ENCODE measurements at places on chromosomes 7 and 10. TPM values are rescaled to one million over a fixed set of nuclear protein-coding genes. Genes with fewer than 3 reads are reported as not detected.
A peak's percentile ranks its signal among the peaks of the same experiment; 100 is the strongest.

- peak; percentile 83 for DNase-seq
These were observed 17.6 kb upstream of the ORAI2 start for GRCh38 chr7:102415685-102416225.

DNA sequence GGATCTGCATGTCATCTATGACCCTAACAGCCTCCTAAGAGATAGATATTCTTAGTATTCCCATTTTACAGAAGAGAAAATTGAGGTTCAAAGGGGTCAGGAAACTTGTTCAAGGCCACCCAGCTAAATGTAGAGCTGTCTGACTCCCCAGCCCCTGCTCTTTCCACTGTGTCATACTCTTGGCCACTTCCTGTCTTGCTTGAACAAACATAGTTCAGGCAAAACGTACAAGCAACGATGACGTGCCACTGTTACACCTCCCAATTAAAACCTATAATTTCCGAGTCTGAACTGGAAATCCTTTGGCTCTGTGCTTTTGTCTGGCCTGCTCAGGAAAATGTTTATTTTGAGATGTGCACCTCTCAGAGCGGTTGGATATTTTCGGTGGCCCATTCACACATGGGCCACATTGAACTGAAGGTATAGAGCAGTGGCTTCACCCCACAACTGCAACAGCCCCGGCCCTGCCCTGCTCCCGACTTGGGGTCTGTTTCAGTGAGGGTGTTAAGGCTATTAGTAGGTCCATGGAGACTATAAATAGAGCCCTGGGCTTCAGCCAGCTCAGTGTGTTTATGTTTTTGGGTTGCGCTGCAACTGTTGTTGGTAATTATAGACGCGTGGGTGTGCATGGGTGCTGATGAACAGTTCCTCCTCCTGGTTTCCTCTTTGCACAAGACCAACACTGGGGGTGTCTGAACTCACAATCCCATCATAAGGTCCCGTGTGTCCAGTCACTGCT lies 172.3 kb upstream of the ADO start:
- peak; percentile 68 for DNase-seq

- no peak for DNase-seq
These were observed 17.6 kb upstream of the AOAH start for GRCh38 chr7:36741866-36742265.

DNA sequence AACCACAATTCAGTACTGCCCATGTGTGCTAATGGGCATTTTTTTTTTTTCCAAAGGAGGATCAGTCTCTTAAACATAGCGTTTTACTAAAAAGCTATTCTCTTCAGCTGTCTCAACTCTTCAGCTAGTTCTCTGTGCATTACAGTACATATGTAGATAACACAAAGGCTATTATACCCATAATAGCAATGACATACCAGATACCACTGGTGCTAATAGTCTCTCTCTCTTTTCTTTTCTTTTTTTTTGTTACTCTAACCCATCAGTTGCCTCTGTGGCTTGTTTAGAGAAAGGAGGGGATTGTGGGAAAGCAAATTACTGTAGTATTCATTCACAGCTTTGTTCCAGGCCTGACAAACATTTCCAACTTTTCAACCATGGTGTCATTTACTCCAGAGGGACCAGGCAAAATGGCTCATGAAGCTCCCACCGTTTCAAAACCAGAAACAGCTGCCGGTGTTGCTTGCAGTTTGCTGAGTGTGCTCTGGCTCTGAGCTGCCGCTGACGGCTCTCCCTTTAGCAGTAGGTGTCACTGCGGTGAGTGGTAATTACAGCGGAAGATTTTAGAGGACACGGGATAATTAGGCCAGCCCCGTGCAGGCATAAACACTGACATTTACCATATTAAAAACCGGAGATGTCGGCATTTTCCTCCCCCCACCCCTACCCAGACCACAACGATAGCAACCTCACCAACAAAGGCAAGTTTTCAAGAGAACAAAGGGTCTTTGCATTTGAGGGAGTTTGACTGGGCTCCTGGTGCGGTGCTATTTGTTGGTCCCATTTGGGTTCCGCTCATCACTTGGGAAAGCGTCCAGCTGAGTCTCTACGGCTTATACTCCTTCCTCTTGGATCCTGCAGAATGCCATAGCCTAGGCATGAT lies 1005.5 kb downstream of the KCNMA1 start:
- no peak for DNase-seq

GRCh38 chr7:65731562-65732035 lies 141.3 kb upstream of the VKORC1L1 start:
- DNase-seq, result peak; percentile 39

- no peak for DNase-seq
These were observed 31.3 kb downstream of the TMEM270 start for GRCh38 chr7:73892003-73892999.

DNA sequence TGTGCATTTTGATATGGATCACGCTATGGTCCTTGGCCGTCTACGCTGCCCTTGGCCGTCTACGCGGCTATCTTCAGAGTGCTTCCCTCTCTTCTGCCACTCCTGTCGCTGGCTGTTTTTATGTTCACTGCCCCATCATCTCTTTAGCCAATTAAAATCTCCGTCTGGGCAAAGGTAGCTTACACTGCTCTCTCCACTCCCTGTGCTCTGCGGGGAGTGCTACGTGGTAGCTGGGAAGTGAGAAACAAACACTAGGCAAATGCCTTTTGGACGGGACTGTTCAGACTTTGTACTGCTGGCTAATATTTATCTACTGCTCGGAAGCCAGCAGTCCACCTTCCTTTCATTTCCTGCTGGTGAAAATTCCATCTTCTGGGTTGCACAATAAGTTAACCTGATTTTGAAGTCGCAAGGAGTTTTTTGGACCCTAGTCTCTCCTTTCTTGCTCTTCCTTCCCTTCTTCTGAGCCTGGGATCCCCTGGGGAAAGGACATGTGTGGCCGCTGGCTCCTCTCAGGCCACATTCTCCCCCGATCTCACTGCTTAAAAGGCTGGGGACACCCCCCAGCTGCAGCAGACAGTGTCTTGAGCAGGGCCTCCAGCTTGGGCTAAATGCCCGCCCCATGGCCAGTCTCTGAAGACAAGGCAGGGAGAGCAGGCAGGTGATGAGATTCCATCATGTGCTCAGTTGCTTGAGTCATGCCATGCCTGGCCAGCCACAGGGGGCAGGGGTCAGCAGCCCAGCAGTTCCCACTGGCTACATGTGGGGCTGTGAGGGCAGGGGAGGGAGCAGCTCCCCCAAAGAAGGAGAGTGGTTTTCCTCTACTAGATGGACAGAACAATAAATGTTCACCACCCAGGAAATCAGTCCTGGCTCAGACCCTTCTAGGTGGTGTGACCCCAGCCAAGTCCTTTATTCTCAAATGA lies 25.5 kb upstream of the RBM33 start:
- no peak for DNase-seq

GRCh38 chr7:33632840-33633525 lies 272.4 kb upstream of the BMPER start:
- DNase-seq, result no peak

DNA sequence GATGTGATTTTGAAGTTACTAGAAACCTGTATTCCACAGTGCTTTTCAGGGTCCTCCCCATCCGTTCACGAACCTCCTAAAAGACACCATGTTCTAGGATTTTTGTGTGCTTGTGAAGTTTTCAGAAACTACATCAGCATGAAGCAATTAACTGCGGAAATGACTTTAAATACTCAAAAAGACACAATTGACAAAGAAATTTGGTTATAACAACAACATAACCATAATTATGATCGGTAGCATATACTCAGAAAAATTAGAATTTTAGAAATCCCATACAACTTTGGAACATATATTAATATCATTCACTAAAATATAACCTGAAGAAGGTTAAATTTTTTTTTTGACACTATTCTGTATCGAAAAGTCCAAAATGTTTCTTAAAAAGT lies 43.8 kb upstream of the FAM20C start:
- DNase-seq, result no peak

DNA sequence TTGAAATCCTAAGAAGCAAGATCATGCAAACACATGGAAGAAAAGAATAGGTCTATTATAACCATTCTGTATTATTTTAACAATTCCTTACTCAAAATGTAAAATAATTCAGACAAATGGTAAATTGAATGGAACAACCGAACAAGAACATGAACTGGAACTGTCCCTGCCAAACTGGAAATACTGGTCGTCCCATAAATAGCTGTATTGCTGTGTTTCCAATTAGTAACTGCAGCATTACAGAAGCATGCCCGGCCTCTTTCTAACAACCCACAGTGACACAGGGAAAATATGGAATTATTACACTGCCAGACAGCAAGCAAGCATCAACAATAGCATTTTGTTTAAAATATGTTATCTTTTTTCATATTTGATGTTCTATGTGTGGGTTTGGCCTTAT lies 1138.5 kb upstream of the PHF14 start:
- DNase-seq, result no peak

The CDNF gene
- total RNA-seq, result 2.5 TPM

The EVX1 gene
- total RNA-seq, result not detected

The SLC18A2 gene
- total RNA-seq, result 0.21 TPM

The OR2A42 gene
- not detected for total RNA-seq

The SPDYE2 gene
- total RNA-seq, result not detected

Data from activated CD4-positive, alpha-beta T cell treated with anti-CD3 and anti-CD28 coated beads for 36 hours (primary cell).